ENCODE measurements at places on chromosomes 13 and 19.

DNA sequence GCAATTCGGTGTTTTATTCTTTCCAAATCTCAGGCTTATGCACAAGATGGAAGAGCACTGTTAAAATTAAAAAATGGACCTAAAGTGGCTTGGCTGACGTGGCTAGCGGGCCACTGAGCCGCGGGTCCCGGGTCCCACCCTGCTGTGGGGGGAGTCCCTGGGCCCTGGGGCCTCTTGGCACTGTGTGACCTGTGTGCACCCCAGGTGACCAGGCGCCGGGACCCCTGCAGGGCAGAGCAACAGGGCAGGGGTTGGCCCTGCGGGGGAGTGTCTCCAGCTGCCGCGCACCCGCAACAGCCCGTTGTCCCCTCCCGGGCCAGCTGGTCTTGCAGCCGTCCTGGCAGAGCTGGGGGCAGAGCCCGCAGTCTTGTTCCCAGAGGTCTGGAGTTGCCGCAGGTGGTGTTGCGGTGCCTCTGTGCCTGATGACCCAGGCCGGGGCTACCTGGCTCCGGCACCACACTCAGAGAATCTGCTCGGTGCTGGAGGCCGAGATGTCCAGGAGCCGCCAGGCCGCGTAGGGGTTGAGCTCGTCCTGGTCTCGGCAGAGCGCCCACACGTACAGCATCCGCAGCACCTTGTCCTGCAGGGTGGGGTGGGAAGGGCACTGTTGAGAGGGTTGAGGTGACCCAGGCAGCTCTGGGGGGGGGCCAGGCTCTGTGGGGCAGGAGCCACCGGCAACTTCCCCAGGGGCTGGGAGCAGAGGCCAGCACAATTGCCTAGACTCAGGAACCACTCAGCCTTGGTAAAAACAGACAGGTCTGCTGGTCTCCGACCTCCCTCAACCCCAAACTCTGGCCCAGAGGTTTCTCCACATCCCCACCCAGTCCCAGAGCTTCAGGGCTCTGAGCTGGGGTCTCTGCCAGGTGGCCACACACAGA, 1.0 kb upstream of the CTXN1 start:
- DNase-seq, result no peak

GRCh38 chr13:26727633-26728032, 33.0 kb downstream of the GPR12 start:
- DNase-seq, result no peak

DNA sequence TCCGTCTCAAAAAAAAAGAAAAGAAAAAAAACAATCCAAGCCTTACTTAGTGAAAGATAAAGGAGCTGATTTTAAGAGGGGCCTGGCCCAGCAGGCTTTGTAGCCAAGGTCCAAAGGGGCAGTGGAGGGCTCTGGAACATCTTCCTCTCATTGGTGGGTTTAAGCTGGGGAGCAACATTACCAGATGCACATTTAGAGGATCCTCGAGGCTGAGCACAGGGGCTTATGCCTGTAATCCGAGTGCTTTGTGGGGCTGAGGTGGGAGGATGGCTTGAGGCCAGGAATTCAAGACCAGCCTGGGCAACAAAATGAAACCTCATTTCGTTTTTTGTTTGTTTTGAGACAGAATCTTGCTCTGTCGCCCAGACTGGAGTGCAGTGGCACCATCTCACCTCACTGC, 8.0 kb upstream of the TMEM160 start:
- DNase-seq, result no peak

DNA sequence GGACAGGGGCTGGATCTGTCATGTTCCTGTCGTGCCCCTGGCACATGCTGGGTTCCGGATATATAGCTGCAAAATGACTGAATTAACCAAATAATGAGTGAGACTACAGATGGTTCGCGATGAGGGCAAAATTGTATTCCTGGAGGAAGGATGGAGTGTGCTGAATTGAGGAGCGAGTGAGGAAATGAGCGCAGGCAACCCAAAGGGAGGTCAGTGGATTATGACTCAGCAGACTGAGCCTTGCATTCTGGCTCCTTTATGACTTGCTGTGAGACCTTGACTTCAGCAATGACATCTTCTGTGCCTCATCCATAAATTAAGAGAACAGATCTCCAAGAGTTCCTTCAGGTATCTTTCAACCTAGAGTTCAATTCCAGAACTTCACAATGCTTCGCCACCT, 115.0 kb upstream of the CLDN10 start:
- DNase-seq, result no peak

GRCh38 chr19:51320280-51320657, 8.8 kb downstream of the IGLON5 start:
- no peak for DNase-seq

DNA sequence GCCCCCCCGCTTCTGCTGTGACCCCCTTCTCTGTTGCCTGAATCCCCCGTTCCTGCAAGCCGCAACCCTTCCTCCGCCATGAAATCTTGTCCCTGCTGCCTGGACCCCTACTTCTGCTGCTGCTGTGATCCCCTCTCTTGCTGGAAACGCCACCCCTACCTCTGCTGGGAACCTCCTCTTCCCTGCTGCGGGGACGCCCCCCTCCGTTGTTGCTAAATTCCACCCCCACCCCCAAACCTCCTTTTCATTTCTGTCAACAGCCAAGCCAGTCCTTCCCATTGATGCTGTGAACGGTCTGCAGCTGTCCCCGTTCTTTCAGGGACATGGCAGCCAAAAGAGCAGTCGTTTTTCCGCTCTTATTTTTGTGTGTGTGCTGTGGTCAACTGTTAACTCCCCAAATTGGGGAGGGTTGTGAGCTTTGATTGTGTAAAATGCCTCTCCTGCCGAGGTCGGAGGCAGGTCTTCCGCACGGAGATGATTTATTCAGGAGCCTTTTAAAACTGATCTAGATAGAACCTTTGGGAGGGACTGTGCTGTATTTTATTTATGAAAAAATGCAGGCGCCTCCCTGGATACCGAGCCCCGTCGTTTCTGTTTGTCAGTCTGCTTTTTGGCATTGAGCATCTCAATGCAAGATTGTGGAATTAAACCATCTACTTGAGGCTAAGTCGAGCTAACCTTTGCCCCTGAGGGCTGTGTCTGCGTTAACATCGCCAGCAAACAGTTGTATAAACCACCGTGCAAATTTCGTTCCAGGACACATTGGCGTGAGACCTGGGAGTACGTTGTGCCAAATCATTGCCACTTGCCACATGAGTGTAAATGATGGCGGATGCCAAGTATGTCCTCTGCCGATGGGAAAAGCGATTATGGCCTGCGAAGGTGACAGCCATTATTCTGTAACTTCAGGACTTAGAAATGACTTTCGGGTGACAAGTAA, 27.9 kb upstream of the NDUFS7 start:
- DNase-seq, result no peak

GRCh38 chr13:34114581-34114980, 296.6 kb downstream of the RFC3 start:
- no peak for DNase-seq

- no peak for DNase-seq
Measured at GRCh38 chr13:101157261-101157660, 259.0 kb downstream of the NALCN start.

DNA sequence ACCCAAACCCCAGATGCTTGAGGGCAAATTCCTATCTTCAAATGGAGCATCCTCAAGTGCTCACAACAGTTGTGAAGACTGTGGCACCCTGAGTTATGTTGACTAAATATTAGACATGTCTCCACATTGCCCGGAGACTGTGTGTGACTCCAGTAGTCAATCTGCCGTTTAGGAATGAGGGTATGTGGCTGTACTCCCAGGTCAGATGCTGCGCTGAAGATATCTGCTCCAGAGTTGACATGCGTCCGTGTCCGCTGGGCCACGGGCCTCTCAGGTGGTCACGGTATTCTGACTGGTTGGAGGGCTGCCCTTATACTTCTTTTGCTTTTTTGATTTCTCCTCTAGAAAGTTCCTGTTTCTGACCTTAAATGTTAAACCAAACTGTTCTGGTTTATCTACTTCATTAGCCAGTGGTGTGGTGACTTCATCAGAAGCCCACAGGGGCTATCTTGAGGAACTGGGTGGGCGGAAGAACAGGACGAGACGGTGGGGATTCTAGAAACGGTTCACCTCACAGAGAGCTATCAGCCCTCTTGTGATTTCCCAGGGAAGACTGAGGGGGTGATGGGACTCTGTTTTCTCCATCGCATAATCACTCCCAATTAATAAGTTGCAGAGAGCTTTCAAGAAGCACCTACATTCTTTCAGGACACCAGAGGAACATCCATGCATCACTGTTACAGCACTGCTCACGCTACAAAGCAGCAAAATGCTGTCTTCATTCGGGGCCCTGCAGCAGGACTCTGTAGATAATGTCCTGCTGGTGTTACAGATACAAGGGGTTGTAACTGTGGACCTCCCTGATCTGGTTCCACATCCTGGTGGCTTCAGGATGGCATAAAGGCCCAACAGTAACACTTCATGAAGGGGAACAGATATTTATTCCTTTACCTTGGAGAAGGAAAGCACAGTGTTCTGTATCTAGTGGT, 1.3 kb upstream of the LCP1 start:
- DNase-seq, result no peak

DNA sequence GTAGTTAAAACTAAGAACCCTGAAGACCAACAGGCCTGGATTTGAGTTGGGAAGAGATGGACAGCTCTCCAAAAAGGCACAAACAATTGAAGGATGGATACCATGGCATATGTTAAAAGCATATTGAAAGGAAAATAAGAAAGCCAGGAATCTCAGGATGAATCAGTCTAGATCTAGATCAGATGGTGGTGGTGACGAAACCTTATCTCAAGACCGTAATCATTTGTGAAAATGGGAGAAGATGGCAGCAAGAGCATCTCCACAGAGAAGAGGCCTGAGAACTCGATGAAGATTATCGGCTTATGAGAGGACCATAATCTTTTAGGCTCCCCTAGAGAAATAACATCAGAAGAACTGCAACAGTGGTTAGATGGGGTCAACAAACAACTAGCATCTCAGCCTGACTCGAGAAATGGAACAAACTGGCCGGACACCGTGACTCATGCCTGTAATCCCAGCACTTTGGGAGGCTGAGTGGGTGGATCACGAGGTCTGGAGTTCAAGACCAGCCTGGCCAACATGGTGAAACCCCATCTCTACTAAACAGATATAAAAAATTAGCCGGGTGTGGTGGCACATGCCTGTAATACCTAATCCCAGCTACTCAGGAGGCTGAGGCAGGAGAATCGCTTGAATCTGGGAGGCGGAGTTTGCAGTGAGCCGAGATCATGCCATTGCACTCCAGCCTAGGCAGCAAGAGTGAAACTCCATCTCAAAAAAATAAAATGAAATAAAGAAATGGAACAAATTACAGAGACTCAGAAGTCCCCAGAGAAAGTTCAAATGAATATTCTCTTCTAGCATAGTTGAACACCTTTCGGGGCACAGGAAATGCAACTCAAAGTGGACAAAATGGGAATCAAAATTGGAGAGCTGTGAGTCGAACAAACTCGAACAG, 47.6 kb downstream of the FOXO1 start:
- no peak for DNase-seq

DNA sequence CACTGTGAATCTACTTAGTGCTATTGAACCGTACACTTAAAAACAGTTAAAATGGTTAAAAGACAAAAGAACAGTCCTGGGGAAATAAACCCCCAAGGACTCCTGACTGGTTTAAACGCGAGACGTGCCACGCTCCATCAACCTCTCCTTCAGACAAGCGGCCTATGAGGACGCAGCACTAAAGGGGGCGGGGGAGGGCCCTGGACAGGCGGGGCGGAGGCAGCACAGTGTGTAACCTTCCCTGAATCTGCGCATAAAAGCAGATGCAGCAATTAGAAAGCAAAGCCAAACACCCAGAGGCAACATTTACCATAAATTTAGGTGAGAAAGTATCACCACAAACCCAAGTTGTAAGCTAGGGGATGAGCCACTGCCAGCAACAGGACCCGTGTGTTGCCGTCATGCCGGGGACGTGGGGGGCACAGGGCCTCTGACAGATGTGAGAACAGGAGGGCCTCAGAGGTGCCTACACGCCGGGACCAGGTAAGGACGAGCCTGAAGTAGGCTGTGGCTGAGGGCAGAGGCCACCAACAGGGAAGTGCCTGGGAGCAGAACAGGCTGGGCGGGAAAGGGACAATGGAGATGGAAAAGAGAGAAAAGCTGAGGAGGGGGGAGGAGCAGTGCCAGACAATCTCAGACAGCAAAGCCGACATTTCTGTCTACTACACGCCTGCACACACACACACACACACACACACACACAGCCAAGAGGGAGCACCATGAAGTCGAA, 15.3 kb upstream of the ADPRHL1 start:
- DNase-seq, result no peak

GRCh38 chr13:97266332-97266731, 44.2 kb downstream of the MBNL2 start:
- no peak for DNase-seq

- DNase-seq, result no peak
Measured at GRCh38 chr13:20351281-20352022, 119.3 kb upstream of the GJB6 start.

DNA sequence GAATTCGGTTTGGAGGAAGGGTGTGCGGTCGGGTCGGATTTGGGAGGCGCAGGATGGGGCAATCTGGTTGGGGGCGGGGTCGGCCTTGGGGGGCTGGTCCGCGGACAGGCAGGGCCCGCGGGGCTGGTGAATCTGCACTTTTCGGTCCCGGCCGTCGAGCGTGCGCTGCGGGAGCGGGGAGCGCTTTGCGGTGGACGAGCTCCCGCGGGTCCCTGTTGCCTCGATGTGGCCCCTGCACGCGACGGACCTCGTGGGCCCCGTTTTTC, 11.9 kb downstream of the PEAK3 start:
- no peak for DNase-seq

Data from BJ (cell line).